Activated CD4-positive, alpha-beta T cell treated with anti-CD3 and anti-CD28 coated beads, Interleukin-2, amount 10 ng/mL, durations not matched to agents 24 days and 14 days (primary cell): ENCODE measurements at places on chromosomes 1 and 21.

DNA sequence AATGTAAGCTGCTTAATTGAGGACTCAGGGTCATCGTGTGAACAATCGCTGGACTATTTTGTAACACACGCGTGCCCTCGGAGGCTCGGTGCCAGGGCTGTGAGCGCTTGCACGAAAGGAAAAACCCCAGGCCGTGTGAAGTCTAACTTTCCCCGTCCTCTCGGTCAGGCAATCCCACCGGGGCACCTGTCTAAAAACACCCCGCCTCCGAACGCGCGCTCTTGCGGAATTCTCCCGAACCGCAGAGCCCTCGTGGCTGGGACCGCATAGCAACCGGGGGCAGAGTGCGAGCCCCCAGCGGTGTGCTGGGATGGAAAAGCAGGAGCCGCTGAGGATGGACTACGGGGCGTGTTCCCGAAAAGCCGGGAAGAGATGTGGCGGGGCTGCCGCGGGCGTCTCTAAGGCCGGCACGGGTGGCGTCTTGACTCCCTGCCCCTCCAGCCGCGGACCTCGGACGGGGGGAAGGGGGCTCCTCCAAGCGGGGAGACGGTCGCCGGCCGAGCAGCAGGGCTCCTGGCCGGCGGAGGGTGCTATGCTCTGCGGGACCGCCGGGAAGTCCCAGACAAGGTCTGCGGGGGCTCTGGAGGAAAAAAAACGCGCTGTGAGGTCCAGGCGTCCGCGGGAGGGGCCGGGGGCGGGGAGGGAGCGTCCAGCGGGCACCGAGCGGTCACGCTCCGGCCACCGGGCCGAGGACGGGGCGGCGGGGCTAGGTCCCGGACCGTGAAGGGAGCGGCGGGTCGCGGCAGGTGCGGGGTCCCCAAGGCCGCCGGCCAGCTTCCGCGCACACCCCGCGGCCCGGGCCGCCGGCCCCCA lies 936 bp downstream of the ZBTB21 start:
- DNase-seq = peak; percentile 85

DNA sequence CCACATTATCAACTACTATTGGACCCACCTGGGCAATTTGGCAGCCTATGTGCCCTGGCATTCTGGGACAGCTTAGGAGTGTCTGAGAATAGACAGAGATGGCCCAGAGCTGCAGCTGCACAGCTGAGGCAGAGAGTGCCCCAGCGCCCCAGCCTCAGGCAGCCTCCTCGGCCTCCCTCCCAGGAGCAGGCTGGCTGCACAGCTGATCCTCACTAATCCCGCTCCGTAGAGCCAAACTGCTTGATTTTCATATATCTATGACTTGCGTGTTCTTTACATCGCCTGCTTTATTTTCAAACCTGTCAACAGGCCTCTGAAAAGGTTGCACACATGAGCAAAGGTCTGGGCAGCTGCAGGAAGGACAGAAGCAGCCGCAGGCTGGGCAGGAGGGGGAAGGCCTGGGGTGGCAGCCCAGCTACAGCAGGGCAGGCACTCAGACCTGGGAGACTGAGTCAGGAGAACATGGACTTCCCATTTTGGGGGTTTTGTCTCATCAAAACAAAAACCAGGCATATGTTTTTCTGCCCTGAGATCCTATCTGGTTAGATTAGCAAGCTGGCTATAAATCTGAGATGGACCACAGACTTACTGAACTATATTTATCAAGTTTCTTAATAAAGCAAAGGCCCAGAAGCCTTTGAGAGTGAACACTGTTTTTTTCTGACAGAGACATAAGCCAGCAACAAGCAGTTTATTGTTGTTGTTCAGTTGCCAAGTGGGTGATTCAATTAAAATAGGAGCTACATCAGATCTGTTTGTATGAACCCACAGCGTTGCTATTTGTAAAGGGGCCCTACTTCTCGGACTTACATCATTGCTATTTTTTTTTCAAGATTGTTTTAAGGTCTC lies 301.8 kb upstream of the DUSP10 start:
- DNase-seq = no peak

GRCh38 chr1:25487628-25488027 lies 55.8 kb upstream of the LDLRAP1 start:
- DNase-seq = peak; percentile 76

DNA sequence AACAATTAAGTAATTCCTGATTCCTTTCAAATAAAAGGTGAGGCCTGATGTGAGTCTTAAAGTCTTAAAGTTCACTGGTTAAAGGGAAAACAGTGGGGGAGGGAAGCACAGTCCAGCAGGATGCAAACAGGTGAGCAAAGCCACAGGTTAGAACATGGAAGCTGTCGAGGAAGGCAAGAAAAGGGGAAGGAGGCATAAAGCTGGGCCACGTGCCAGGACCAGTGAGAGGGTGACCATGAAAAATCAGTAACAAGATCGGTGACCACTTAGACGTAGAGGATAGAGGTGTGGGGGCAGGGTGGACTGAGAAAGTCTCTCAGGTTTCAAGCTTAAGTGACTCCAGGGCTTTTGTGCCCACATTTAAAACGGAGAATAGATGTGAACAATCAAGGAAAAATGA lies 231.3 kb downstream of the SETD4 start:
- no peak for DNase-seq

- no peak for DNase-seq
Measured at GRCh38 chr1:188590641-188591040, 1761.9 kb downstream of the PLA2G4A start.

GRCh38 chr21:25550352-25551120 lies 56.7 kb downstream of the MRPL39 start:
- DNase-seq = no peak

GRCh38 chr1:209797978-209798639 lies 7.8 kb downstream of the IRF6 start:
- no peak for DNase-seq

DNA sequence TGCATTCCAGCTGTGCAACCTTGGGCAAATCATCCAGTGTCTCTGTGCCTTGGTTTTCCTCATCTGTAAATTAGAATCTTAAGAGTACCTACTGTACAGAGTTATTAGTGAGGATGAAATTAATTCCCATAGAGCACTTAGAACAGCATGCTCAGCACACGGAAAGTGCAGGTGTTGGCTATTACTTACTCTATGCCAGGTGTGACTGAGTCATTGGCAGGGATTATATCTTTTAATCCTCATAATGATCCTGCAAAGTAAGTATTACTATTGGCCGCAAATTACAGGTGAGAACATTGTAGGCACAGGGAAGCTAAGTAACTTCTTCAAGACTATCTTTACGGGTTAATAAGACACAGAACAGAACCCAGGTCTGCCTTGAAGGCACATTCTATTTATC lies 6.3 kb upstream of the UBE2U start:
- DNase-seq = no peak

DNA sequence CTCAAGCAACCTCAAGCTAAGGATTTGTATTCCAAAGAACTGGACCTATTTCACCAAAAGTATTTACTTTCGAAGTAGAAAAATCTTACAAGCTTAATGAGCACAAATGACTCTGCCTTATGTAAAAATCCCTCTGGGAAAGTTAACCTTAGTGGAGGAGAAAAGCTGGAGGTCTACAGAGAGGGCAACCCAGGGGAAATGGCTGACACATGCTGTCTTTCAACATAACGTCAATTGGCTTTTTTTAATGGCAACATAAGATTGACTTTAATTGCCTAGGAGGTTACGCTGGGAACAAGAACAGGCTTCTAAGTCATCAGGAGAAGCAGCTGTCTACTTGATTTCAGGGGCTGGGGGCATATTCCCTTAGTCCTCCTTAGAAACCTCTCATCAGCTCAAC lies 52.3 kb downstream of the UTP25 start:
- DNase-seq = no peak

- DNase-seq = no peak
Measured at GRCh38 chr21:37032877-37033471, 26.5 kb downstream of the RIPPLY3 start.
